ENCODE measurements at places on chromosomes 7 and 10.

DNA sequence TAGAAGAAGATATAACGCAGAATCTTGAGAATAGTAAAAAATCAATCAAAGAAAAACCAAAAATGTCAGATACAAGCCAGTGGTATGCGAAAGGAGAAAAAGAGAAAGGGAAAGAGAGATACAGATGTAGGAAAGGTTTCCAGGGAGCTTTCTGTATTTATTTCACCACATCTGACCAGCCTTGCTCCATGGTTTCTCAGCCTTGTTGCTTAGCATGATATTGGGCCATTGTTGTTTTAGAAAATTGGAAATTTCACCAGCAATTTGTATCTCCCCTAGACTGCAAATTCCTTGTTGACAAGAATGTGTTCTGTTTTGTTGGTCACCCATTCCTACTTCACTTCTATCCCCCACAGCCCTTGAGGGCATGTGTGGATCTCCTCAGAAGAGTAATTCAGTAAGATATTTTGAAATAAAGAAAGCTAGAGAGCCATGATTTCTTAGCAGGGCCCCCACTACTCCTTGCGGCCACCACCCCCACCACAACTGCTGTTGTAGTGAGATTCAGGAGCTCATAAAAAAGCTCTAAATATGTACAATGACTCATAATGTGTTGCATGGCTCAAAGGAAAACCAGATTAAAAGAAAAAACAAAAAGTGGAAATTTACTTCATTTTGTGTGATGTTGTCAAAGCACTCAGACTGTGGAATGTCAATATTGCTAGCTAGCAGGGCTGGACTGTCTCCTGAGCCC, 138.7 kb downstream of the CHRM2 start:
- DNase-seq, result no peak

- DNase-seq, result no peak
Measured at GRCh38 chr7:106443156-106443555, 158.4 kb upstream of the NAMPT start.

GRCh38 chr10:60465801-60466200, 76.1 kb upstream of the ANK3 start:
- no peak for DNase-seq

DNA sequence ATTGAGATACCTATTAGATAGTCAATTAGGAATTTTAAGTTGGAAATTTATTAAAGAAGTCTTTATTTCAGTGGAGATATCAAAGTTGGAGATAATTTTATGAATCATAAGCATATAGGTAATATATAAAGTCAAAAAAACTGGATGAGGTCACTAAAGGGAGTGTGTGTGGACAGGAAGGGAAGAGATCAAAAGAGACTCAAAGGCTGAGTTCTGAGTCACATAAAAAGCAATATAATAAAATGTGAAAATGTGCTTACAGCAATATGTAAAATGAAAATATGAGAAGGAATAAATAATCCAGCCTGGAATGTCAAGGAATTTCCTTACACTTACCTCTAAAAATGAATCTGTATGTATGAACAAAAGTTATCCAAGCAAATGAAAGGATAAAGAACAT, 583.3 kb upstream of the SORCS1 start:
- DNase-seq, result no peak

- no peak for DNase-seq
Measured at GRCh38 chr7:83161186-83161585, 1.5 kb downstream of the PCLO start.

- no peak for DNase-seq
Measured at GRCh38 chr7:18241543-18242231, 214.0 kb upstream of the PRPS1L1 start.

DNA sequence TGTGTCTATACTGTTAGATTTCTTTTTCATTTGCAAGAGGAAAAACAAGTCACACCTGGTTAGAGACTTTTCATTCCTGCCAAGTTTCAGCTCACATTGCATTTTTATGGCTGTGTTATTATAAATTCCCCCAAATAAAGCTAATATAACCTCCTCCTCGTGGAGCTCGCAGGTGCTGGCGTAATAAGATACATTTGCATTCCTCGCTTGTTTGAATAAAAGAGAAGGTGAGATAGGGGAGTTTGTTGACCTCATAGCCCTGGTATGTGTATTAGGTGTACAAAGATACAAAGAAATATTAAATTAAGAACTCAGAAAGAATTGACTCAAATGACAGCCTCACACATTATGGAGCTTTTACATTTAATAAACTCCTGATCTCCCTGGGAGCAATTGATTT, 257.7 kb upstream of the SP8 start:
- no peak for DNase-seq

GRCh38 chr7:134645935-134646334, 718 bp upstream of the BPGM start:
- DNase-seq, result no peak

GRCh38 chr10:30705101-30705624, 75.6 kb upstream of the LYZL2 start:
- DNase-seq, result no peak

DNA sequence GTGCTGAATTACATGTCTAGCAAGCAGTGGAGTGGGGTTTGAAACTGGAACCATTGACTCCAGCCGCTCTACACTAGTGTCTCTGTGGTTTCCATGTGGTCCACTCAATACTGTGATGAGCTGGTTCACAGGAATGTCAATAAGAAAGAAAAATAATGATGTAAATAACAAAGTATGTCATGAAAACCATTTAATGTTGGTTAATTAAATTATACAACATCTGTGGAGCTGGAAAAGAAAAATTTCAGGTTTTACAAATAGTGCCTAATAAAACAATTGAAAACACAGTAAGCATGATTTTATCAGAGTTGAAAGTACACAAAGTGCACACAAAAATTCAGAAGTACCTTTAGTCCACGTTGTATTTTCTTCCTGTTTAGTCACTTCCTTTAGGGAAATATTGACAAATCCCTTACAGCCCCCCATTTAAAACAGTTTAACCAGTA, 28.7 kb upstream of the NAMPT start:
- no peak for DNase-seq

DNA sequence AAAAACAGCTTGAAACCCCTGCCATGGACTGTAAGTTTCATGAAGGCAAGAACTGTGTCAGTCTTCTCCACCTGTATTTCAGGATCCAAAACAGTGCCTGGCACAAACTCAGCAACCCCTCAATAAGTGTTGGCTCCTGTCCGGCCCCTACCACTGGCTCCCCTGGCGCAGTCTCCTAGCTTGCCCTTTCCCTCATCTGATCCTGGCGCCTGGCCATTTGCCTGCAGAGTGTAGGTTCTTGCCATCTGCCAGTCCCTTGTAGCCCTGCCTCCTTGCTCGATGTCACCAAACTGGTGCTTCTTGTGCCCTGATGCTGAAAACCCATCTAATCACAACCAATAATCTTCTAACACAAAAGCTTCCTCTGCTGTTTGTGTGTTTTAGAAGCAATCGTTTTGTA, 60.4 kb downstream of the LGI1 start:
- DNase-seq, result no peak

- DNase-seq, result no peak
Measured at GRCh38 chr10:43054593-43054992, 22.3 kb upstream of the RET start.

DNA sequence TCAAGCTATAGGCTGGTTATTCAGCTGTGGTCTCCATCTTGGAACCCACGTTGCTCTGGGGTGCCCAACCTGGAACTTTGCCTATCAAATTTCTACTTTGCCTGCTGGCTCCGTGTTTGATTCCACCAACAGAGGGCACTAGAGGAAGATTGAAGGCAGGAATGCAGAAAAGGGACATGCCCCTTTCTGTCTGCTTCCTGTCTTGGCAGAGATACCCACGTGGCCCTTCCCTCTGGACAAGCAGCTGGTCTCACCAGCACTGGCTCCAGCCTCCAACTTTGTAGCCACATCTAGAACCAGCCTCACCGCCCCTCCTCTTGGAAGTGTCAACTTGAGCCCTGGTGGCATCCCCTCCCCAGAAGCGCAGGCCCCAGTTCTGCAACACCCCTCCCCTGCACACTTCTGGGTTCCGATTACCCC, 52.1 kb upstream of the ZNF438 start:
- no peak for DNase-seq

DNA sequence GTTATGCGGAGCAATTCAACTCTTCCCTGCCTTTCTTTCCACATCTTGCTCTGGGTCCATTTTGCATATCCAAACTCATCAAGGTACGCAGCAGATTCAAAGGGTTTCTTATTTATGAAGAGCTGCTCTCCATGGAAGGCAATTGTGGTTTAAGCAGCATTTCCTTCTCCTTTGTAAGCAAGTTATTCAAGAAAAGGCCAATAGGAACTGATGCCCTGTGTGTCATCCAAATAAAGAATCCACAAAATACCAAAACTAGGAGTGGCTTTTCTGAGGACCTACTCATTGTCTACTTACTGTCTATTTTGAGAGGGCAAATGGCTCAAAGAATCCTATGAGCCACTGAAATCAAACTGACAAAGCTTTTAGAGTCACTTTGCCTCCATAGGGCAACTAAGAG, 253.1 kb downstream of the PTEN start:
- no peak for DNase-seq

- DNase-seq, result no peak
Measured at GRCh38 chr7:146117576-146117975, 975 bp downstream of the CNTNAP2 start.

DNA sequence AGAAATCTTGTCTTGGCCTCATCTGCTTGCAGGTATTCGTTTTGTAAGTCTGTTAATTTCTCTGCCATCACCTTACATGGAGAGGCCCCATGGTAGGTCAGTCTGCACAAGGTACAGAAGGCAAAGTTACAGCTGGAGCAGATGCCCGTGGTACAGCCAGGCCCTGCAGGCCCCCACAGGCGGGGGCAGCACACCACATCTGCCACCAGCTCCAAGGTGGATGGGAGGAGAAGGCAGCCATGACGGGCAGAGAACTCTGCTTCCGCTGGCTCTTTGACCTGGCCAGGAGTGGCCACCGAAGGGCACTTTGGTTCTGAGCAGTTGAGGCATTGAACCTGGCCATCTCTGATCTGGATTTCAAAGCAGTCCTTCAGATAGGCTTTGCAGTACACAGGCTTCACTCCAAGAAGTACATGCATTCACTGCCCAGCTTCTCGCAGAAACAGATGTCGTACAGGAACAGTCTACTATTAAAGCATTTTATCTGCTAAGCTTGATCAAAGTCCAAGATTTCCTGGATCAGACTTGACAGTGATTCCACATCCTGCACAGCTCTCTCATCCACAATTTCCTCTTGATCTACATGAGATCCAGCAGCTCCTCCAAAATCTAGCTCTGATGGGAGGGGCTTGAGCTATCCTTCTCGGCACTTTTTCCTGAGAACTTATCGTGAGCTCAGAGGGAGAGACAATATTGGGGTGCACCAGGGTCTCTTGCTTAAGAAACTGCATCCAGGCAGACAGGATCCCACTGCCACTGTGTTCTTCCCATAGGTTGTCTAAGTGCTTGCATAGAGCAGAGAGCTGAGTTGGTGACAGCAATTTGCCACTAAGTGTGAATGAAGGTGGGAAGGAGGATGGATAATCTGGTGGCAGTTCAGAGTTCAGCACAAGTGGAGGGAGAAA, 120.7 kb downstream of the TRRAP start:
- DNase-seq, result no peak

DNA sequence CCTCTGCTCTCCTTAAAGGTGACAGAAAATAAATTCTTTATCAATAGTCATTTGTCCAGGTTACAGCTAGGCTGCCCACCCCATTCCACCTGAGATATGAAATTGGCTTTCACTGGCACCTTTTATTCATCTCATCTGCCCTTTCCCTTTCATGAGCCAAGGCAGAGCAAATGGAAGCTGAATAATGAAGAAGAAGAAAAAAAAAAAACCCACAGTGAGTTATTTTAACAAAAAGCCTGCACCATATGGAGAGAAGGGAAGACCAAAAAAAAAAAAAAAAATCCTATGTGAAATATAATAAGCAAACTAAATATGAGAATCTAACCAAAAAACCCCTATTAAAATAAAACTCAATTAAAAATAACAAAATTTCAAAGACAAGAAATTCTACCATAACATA, 59.2 kb downstream of the CHCHD3 start:
- DNase-seq, result no peak
